ENCODE measurements at places on chromosomes 2 and 18.

GRCh38 chr2:159989249-159989648 is 73.2 kb downstream of the PLA2R1 start:
- DNase-seq = no peak

GRCh38 chr2:119147776-119148715 is 10.5 kb downstream of the C1QL2 start:
- no peak for DNase-seq

GRCh38 chr2:218485986-218486667 is 67.2 kb downstream of the VIL1 start:
- no peak for DNase-seq

- no peak for DNase-seq
These were observed 6.3 kb upstream of the RAB31 start for GRCh38 chr18:9701609-9702349.

GRCh38 chr2:86239326-86239725 is 40.1 kb downstream of the MRPL35 start:
- no peak for DNase-seq

DNA sequence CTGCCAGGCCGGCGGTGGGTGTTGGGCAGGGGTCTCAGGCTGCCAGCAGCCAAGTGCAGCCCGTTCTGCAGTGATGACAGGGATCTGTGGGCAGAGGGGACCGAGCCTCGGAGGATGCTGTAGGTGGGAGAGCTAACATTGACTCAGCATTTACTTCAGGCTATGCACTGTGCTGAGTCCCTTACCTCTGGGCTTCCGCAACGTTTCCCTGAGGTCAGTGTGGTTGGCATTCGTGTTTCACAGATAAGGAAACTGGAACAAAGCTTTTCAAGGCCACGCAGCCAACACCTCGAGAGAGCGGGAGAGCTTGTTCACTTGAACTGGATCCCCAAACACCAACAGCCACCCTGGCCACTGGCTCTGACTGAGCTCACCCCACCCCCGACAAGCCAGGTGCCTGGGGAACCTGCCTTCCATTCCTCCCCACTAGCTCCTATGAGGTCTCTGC is 839 bp upstream of the GPR148 start:
- no peak for DNase-seq

DNA sequence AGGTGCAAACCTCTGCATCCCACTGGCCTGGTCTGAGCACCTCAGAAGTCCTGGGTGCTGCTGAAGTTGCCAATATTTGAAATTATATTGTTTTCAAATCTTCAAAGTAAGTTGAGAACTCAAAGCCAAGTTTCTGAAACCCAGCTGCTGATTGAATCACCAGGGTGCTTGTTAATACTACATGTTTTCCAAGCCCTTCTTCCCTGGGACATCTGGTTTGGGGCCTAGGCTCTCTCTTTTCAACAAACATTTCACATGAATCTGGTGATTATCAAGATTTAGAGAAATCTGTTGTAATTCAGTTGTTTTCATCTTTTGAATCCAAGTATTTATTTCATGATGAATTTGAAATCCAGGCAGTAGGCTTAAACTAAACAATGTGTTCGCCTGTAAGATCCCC is 24.4 kb downstream of the MLPH start:
- no peak for DNase-seq

DNA sequence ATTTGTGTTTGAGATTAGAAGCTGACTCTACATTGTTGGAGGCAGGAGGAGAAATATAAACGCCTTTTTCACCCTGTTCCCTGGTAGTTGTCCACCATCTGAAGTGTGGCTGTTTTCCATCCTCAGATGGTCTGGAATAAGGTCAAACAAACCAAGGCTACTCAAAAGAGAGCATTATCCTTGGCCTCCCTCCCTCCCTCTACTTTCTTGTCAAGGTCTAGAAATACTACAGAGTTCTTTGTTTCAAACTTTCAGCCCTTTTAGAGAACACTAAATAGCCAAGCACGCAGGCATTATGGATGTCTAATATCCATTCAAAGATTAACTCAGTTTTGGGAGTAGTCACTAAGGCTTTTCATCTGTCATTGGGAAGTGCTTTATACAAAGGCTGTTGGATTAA is 215.8 kb upstream of the ITGA4 start:
- DNase-seq = no peak

GRCh38 chr2:222413295-222413911 is 10.9 kb upstream of the SGPP2 start:
- DNase-seq = no peak

DNA sequence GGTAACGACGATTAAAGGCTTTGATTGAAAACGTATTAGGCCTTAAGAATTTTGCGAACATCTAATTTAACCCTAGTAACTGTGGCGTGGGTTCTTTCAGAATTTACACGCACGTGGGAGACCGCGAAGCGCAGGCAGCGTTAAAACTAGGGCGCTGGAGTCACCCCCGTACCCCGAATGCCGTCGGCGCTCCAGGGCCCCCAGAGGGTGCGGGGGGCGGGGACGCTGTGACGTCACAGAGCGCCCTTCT is 673 bp upstream of the SMCHD1 start:
- no peak for DNase-seq

GRCh38 chr2:234945339-234945873 is 6.4 kb upstream of the SH3BP4 start:
- no peak for DNase-seq

GRCh38 chr2:225566798-225567197 is 167.3 kb downstream of the NYAP2 start:
- DNase-seq = no peak

DNA sequence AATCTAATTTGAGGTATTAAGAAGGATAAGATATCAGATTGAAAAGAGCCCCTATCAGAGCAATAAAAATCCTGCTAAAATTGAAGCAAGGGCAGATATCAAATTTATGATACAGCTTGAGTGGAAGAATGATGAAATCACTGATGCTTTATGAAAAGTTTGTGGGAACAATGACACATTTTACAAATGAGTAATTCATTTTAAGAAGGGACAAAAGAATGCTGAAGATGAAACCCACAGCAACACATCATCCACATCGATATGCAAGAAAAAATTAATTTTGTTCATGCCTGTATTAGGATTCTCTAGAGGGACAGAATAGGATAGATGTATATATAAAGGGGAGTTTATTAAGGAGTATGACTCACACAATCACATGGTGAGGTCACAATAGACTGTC is 355.6 kb upstream of the GYPC start:
- no peak for DNase-seq

- no peak for DNase-seq
These were observed 43.1 kb upstream of the PTH2R start for GRCh38 chr2:208363485-208363884.

GRCh38 chr18:69935319-69936190 is 12.1 kb downstream of the CD226 start:
- DNase-seq = no peak

DNA sequence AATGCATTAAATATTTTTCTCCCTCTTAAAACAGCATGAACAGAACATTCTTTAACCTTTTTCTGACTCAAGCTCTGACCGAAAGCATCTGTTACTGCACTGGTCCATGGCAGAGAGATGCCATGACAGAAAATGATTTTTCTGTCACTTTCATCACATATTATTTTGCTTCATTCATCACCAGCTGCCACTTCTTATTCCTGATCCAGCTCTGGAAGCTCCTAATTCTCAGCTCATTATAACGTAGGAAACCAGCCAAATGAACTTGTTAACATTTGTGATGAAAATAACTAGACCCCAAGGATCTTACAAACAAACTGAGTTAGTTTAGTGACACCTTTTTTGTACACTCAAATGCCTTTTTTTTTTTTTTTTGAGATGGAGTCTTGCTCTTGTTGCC is 7.6 kb upstream of the CFLAR start:
- no peak for DNase-seq

Measured in omental fat pad (tissue), 4 donors.